Body of pancreas (tissue), 4 donors: ENCODE measurements at places on chromosomes 7 and 10.

DNA sequence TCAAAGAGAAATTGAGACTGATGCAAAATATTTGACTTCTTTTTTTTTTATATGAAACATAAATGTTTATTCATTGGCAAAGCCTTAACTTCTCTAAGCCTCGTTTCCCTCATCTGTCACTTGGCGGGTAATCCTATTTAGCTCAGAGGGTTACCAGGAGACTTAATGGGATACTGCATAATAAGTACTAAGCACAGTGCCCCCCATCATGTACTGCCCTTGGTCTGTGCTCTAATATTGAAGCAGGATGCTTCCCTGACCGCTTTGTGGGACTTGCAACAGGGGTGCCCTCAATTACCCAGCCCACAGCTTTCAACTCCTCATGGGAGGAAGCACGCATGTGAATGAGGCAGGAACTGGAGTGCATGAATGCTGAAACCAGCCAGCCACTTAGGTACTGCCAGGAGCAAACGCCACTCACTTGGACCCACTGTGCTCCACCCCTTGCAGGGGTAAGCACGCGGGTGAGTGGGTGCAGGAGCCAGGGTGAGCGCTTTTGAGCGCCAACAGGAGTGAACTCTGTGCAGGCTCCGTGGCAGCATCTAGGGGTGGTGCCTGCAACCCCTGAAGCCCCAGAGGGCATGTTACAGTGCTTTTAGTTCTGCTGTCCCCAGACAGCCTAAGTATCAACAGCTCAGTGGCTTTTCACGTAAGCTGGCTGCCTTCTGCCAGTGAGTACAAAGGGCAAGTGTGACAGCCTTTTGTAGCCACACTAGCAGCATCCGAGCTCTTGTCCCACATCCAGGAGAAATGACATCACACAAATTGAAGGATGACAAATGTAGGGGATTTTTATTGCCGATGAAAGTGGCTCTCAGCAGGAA, 209.8 kb upstream of the C7orf33 start:
- no peak for DNase-seq

DNA sequence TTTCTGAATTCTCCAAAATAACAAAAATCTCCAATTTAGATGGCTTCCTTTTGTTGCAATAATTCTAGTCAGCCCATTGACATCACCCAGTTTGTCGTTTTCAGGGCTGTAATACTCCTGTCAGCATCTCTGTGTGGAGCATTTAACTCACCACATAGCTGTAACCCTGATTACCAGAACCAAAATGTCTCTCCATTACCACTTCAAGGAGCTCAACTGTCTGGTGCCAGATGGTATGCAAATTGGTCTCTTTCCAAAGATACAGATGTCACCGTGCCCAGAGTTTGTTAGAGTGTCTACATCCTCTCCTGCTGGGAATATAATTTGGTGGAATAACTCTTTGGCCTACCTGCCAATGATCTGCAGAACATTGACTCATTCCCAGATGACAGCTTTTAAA, 350.3 kb upstream of the POT1 start:
- DNase-seq = no peak

DNA sequence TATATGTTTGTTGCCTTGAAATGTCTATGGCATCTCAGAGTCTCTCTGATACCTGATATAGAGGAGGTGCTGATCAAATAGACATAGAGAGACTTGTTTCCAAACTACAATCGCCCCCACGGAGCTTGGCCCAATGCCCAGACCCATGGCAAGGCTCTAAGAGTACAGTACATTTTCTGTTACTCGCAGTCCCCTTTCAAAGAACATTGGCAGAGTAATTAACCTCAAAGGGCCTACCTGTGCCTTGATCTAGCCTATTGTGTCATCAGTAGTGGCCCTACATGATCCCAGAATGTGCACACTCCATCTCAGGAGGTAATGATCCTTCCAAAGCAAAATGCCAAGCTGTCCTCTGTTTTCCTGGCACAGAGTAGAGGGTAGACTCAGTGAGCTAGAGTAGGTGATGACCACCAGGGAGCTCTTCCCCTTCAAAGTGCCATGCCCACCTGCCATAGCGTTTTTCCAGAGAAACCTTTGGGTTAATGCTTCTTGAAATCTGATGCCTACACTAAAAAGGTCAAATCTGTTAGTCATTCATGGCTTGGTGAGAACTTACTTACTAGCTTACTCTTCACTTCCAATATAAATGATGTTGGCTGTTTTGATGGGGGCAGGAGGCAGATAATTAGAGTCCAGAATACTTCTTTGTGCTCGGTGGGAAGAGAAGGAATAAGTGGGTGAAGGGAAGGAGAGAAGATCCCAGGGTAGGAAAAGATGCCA, 41.2 kb upstream of the ACSL5 start:
- peak; percentile 80 for DNase-seq

GRCh38 chr10:89973326-89973725, 271.9 kb downstream of the KIF20B start:
- DNase-seq = no peak

GRCh38 chr10:11610826-11611247, 613 bp downstream of the USP6NL start:
- peak; percentile 38 for DNase-seq

DNA sequence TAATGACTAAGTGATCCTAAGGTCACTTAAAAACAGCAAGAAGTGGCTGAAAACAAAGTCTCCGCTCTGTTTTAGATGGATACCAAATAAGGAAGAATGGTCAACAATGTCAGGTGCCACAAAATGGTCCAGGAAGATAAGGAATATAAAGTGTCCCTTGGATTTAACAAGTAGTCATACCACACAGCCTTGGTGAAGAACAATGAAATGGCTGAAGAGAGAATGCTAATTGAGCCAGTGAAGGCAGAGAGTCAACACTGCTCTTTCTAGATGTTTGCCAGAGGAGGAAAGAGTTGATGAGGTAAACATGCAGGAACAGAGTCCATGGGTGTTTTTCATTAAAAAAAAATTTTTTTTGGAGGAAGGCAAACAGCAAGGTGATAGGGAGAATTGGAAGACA, 2.1 kb upstream of the CASD1 start:
- DNase-seq = no peak

DNA sequence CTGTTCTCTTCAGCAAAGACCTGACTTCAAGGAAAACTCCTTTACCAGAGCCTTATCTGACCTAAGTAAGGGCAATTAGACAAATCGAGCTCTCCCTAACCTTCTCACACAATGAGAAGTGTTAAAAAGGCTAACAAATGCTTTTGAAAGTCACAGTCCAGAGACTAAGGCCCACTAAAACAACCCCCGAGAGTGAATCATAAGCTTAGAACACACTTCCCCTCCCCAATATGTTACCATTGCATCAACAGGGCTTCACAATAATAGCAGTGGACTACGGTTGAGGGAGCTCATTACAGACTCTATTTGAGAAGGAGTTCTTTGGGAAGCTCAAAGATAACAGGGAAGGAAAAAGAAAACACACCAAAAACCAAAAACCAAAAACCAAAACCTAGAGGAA, 28.6 kb upstream of the ZEB1 start:
- DNase-seq = no peak

DNA sequence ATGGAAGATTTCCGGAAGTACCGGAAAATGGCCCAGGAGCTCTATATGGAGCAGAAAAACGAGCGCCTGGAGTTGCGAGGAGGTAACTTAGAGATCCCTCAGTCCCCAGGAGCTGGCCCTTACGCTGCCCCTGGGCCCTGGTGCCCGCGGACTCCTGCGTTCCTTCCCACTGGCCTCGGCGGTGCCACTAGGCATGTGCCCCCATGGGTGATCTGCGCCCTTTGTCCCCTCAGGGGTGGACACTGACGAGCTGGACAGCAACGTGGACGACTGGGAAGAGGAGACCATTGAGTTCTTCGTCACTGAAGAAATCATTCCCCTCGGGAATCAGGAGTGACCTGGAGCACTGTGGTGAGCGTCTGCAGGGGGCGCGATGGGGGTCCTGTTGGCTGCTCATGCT, 24.2 kb upstream of the CHST12 start:
- no peak for DNase-seq

DNA sequence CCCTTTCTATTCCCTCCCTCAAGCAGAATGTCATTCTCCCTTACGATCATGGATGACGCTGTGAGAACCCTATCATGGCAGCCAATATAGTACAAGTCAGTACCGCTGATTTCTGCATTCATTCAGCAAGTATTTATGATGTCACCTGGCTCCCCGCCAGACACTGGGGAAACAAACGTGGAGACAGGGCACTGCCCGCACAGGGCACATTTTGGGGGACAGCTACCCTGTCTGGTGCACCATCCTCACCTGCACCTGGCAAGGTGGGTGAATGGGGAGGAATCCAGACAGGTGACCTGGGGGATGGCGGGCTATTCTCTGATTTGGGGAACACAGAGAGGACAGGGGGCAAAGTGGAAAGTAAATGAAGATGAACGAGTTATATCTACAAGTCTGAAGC, 28.4 kb downstream of the MKI67 start:
- DNase-seq = no peak

- no peak for DNase-seq
These were observed 26.4 kb downstream of the PNPLA8 start for GRCh38 chr7:108499566-108499965.

DNA sequence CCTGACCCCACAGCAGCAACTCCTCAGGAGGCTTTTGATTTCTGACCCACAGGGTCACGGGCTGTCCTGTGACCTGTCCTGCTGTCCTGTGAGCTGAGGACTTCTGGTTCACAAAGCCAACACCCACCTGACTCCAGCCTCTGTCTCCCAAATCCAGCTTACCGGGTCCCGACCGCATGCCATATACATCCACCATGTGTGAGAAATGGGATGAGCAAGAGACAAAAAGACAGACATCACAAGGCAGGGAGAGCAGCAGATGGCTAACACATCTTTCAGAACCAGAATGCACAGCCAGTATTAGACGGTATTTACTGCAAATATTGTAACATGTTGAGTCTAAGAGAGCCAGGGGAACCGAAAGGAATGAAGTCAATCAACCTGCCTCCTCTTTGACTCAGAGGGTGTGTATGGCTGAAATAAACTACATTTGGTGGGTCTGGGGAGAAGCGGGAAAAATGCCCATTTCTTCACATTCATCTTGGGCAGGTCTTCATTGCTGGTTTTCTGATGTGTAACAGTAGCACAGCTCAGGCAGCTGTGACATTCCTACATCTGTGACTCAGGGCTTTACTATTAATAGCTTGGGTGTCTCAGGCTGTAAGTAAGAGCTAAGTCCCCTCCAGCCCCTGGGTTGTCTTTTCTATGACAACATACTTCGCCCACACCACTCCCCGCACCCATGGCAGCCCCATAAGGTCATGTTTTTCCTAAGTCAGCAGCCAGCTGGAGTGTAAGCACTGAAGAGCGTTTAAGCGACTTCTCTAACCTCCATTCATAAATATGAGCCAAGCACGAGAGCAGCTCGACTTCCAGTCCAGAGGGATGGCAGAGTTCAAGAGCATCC, 25.0 kb downstream of the ABLIM1 start:
- DNase-seq = peak; percentile 31

DNA sequence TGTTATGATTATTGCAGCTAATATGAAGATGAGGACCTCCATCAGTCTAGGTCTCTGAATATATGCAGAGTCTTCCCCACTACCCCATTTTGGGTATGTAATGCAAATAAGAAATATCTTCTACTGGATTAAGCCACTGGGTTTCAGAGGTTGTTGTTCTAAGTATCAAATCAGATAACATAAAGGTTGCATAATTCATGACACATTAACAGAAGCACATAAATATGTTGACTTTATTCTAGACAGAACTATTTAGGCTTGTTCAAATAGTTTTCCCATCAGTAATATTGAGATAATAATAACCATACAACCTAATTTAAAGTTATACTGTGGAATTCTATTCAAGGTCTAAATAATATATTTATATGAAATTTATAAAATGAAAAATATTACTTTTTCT, 157.1 kb downstream of the ETV1 start:
- DNase-seq = no peak

DNA sequence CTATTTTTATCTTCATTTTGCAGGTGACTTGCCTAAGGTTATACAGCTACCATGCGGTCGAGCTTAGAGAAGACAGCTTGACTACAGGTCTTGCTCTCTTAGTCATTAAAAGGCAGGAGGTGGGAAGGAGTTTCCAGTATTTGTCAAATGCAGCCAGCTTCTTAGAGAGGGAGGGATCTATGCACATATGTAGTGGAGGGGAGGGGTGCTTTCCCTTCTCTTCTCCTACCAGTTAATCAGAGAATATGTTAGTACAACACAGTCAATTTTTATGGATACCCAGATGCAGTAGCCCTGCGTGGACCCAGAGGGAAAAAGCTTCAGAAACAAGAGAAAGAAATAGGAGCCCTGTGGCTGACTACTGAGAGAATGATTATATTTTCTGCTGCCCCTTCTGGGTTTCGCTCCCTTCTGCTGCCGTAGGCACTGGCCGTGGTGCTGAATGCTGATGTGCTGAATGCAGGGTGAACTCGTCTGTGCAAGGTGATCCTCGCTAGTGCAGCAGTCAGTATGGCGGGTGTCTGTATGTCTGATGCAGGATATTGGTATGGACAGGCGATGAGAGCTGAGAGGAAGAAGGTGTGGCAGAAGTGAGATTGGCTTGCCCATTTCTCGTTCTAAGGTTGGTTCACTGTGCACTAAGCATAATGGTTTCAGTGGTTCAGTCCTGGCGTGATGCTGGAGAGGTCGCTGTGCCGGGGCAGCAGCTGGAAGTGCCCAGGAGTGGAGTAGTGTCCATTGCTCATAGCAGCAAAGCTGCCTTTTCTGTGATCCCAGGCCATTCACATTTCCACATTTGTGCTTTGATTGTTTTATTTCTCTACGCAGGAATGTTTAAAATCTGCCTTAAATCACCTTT, 189.2 kb upstream of the PODXL start:
- peak; percentile 17 for DNase-seq
